ENCODE measurements at places on chromosomes 7 and 10.
A peak's percentile ranks its signal among the peaks of the same experiment; 100 is the strongest.

DNA sequence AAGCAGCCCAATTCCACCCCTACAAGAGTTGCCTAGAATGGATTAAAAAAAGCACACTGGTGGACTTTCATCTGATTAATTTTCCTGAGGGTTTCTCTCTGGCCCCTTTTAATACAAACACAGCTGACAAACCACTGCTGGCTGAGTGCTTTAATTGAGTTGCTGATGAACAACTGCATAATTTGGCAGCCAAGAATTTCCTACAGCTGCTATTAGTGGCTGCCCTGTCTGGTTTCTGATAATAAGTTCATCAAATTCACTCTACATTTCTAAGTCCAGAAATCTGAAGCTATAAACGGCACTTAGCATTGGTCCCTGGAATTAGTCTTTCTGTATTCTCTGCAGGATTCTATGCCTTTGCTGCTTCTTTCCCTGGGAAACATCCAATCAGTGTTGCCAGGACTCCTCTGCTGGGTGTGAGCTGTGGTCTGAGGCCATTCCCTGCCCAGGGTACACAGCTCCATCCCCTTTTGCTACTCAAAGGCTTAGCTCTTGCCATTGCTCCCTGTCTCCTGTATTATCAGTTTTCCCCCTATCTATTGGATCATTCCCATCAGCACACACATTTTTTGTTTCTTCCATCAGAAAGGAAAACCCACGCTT is 110.6 kb downstream of the LSM5 start:
- DNase-seq = no peak

GRCh38 chr7:13794581-13794980 is 194.9 kb downstream of the ETV1 start:
- DNase-seq = no peak

GRCh38 chr7:91149341-91150246 is 114.6 kb upstream of the FZD1 start:
- DNase-seq = peak; percentile 16

GRCh38 chr7:137302081-137302480 is 41.5 kb downstream of the PTN start:
- DNase-seq = no peak

DNA sequence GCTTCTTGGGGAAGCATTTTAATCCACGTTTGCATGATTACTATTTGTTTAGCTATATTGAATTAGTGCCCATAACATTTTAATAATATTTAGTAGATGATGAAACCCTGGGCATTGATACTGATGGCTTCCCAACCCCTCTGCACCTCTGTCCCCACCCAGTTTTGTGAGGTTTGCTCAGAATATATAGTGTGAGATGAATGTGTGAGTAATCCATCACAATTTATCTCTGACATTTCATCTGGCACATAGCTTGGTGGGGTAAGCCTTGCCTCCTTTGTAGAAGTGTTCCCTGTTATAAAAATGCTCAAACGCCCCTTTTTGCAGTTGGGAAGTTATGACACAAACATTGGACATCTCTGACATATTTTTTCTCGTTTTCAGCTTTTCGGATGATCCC is 104.2 kb downstream of the WNT2 start:
- no peak for DNase-seq

- no peak for DNase-seq
Observed at GRCh38 chr7:121000081-121000983, 11.8 kb downstream of the CPED1 start.

- no peak for DNase-seq
Observed at GRCh38 chr10:105834261-105835059, 1193.4 kb downstream of the SORCS3 start.

- DNase-seq = no peak
Observed at GRCh38 chr10:44619521-44619920, 234.6 kb upstream of the CXCL12 start.

DNA sequence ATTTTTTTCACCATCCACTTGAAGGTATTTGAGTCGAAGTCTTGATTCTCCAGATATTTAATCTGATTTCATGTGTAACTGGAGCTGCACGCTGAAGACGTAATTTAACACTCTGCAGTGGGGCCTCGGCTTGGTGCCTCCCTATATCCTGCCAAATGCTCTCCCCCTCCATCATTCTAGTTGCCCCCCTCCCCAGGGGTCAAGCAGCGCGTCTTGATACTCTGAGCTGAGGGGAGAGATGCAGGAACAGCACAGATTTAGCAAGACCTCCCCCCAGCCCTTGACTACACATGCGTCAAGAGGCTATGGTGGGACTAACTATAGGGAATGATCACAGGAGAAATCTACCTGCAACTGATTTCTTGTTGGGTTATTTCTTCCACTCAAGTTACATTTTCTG is 85.8 kb downstream of the PRPF18 start:
- peak; percentile 27 for DNase-seq

DNA sequence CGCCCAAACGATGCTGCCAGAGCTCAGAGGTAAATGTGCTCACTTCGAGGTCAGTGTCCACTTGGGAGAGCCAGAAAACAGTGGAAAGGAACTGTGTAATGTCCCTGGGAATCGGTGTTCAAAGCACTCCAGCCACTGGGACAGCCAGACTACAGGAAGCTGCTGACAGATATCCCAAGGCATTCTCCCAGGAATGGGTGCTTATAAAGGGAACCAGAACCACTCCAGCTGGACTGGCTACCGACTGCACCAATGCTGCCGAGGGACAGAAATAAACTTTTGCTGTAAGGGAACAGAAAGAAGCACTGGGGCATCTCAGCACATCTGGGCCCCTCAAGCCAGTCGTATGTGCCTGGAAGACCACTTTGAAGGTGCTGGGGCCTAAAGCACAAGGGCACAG is 76.7 kb downstream of the ATXN7L1 start:
- no peak for DNase-seq

DNA sequence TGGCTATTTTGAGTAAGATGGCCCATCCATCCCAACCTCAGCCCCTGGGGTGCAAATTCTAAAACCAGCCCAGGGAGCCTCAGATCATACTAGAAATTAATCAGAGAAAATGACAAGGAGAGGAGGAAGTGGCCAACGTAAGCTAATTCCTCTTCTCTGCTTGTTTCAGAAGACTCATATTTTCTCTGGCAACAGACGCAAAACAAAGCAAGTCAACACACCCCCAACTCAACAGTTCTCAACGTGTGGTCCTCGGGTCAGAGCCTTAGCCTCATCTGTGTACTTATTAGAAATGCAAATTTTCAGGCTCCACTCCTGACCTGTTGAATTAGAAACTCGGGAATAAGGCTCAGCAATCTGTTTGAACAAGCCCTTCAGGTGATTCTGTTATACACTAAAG is 413.9 kb upstream of the AUTS2 start:
- no peak for DNase-seq

GRCh38 chr7:28272461-28272877 is 91.9 kb upstream of the JAZF1 start:
- DNase-seq = peak; percentile 67

- no peak for DNase-seq
Observed at GRCh38 chr7:157139810-157140510, 1.2 kb downstream of the UBE3C start.

DNA sequence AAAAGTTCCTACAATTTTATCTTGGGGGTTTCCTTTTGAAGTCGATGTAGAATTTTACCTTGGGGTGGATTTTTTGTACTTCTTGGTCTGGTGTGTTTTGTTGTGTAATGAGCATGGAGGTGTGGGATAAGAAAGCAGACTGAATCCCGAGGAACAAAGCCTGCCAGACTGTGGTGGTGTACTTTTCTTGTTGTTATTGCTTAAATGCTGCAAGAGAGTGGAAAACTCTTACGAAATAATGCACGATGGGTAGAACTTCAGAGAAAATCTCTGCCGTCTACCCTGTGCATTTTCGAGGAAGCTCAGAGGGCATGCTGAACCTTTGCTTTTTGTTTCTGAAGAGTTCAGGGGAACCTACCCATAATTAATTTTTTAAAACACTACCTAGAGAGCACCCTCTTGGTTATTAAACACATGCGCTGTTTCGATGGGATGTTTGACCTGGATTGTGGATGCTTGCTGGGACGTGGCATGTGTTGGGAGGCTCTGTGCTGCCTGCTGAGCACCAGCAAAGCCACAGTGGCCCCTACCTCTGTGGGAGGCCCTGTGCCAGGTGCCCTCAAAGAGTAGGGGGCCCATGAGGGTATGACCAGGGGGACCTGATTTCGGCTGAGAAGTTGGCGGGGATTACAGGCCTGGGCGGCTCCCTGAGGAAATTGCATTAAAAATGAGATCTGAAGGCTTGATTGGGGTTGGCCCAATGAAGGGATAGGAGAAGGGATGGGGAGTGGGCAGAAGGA is 94.1 kb downstream of the TCF7L2 start:
- no peak for DNase-seq

DNA sequence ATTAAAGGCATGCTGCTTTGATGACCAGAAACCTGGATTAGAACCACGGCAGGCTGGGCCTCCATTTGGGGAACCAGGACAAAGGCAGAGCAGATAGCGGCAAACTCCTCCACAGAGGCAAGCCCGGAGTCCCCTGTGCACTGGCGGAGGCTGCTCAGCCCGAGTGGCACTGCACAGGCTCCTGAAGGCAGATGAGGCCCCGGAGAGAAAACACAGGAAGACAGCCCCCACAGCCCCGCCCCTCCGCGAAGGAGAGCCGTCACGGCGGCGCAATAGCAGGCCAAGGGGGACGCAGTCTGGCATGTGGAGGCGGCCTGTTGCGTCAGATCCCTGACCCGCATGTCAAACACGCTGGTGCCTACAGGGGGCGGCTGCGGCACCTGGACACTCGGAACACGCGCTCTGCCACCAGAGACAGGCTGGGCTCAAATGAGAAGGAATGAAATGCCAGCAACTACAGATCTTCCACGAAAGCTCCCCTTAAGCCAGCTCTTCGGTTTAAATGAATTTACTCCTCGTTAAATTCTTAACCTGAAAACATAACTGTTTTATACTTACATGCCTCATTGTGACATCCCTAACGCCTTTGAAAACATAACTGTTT is 128.5 kb downstream of the MAD1L1 start:
- DNase-seq = peak; percentile 97

DNA sequence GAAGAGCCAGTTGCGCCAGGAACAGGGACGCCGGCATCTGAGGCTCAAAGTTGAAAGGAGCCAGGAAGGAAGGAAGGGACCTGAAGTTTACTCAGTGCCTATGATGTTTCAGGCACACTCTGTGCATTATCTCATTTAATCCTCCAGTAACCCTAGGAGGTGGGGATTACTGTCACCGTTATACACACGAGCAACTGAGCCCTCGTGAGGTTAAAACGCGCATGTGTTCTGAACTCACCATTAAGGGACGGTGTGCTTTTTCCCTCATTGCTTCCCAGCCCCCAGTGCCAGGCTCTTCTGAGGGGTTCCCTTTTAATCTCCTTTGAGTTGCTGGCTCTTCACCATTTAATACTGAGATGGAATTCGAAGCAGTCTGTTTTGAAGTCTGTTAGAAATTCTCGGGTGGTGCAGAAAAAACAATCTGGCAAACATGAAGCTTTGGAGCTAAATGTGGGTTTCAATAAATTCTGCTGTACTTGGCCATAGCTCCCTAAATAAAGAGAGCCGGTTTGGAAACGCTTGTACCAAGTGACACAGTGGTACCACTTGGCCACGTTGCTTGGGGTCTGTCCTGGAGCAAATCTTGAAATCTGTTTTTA is 102.2 kb downstream of the TAX1BP1 start:
- DNase-seq = peak; percentile 55

All from WERI-Rb-1 (cell line).